ENCODE measurements at places on chromosomes 7 and 10.
A peak's percentile ranks its signal among the peaks of the same experiment; 100 is the strongest.

GRCh38 chr10:131751827-131752775 is 148.7 kb upstream of the PPP2R2D start:
- no peak for DNase-seq

GRCh38 chr10:28343987-28344895 is 41.4 kb upstream of the MPP7 start:
- DNase-seq: no peak

DNA sequence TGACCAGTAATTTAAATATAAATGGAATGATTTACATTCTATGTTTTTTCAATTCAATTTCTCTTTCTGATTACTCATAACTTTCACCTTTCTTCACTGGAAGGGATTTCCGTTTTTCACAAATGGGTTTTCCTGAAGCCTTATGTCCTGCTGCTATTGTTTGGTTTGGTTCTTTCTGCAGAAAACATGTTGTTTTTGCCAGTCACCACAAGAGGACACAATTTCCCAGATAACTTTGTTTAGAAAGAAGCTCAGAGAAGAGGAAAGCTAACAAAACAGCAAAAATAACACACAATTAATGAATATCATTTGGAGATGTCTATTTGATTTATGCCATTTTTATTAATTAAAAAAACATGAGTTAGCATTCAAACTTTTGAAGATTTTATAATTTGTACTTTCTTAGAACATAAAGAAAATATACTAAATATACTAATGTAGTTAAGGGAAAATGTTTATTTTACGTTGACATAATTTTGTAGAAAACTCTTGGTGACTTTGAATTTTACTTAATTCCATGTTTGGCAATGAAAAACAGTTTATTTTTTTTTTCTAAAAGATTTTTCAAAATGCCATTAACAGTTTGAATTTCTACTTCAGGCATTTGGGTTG is 4.6 kb upstream of the TWIST1 start:
- no peak for DNase-seq

DNA sequence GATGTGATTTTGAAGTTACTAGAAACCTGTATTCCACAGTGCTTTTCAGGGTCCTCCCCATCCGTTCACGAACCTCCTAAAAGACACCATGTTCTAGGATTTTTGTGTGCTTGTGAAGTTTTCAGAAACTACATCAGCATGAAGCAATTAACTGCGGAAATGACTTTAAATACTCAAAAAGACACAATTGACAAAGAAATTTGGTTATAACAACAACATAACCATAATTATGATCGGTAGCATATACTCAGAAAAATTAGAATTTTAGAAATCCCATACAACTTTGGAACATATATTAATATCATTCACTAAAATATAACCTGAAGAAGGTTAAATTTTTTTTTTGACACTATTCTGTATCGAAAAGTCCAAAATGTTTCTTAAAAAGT is 43.8 kb upstream of the FAM20C start:
- DNase-seq: no peak

DNA sequence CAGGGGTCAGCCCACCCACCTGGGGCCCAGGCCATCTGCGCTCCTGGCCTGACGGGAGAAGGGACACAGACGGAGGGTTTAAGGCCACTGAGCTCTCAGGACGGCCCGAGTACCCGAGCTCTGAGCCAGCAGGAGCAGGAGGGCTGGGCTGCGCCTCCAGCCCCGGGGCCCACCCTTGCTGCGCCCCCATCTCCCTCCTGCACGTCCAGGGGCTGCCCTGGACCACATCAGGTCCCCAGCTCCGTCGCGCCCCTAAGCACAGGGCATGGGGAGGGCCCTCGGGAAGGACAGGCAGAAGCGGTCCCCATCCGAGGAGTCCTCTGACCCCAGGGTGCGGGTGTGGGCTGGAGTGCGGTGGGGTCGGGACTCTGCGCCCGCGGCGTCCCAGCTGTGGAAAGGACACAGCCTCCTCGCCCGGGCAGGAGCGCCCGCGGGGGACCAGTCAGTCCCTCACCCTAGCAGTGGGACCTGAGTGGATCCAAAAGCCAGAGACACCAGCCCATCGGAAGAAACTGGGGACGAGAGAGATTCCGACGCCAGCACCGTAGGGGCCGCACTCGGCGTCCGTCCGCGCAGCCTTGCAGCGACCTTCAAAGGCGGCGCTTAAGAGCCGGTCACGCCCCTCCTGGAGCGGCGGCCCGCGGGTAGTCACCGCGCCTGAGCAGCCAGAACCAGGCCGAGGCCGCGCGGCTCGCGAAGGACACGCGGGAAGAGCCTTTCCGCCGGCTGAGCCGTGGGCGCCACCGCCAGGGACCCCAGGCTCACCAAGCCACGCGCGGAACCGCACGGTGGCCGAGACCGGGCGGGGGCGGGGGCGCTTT is 15.9 kb downstream of the CAMK2B start:
- peak; percentile 60 for DNase-seq

- DNase-seq: no peak
These were observed 322.9 kb upstream of the AKR1E2 start for GRCh38 chr10:4503076-4503475.

GRCh38 chr10:62072901-62073300 is 171.4 kb downstream of the ARID5B start:
- no peak for DNase-seq

GRCh38 chr10:22629126-22629525 is 85.3 kb downstream of the PIP4K2A start:
- no peak for DNase-seq

GRCh38 chr7:157825325-157825724 is 488.5 kb downstream of the DNAJB6 start:
- DNase-seq: peak; percentile 24

- no peak for DNase-seq
These were observed 36.4 kb downstream of the FEZF1 start for GRCh38 chr7:122268101-122268500.

All from activated CD4-positive, alpha-beta memory T cell treated with anti-CD3 and anti-CD28 coated beads for 36 hours (primary cell).